ENCODE measurements at places on chromosomes 12 and 14.
A peak's percentile ranks its signal among the peaks of the same experiment; 100 is the strongest.

GRCh38 chr14:95480109-95480886 is 36.2 kb downstream of the SYNE3 start:
- peak; percentile 50 for DNase-seq

- no peak for DNase-seq
These were observed 20.4 kb upstream of the HSP90B1 start for GRCh38 chr12:103909811-103910210.

GRCh38 chr14:106460916-106461315 is 934.5 kb downstream of the TMEM121 start:
- DNase-seq = no peak

- no peak for DNase-seq
These were observed 339.0 kb downstream of the KCNH5 start for GRCh38 chr14:62706217-62706616.

GRCh38 chr12:30155001-30155730 is 371.4 kb upstream of the TMTC1 start:
- DNase-seq = no peak

All from stimulated activated effector memory CD8-positive, alpha-beta T cell treated with anti-CD3 and anti-CD28 coated beads, Interleukin-12 subunit alpha, Interleukin-12 subunit beta, amount 100 ng/mL, for 72 hours (primary cell).